ENCODE measurements at places on chromosomes 1 and 21.

DNA sequence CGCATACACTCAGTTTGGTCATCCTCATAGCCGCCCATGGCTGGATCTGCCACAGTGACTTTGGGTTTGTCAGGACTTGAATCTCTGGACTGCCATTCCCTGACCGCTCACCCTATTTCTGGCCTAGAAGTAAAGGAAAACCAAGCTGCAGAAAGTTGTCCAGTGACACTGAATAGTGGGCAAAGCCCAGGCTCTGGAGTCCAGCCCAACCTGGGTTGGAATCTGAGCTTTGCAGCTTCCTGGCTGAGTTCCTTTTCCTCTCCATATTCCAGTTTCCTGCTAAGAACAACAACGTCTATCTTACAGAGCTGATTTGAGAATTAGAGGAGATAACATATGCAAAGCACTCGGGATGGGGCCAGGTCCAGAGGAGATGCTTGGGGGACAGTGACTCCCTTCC lies 15.6 kb upstream of the EIF4G3 start:
- no peak for DNase-seq
- no peak overlapping the region for H3K27ac ChIP-seq
- no peak overlapping the region for H3K4me3 ChIP-seq
- peaks cover 6% of the 10 kb centered on the region for H3K4me1 ChIP-seq

DNA sequence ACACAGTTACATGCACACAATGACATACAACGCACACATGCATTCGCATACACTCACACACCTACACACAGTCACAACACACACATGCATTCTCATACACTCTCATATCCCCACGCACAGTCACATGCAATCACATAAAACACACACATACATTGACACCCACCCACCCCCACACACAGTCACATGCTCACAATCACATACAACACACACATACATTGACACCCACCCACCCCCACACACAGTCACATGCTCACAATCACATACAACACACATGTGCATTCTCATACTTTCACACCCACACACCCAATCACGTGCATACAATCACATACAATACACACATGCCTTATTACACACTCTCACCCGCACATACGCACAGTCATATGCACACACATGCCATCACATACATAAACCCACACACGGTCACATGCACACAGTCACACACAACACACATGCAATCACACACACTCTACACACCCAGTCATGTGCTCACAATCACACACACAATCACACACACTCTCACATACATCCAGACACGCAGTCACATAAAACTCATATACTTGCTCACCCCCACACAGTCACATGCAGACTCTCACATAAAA lies 134.3 kb downstream of the CASZ1 start:
- no peaks in the 10 kb centered on the region for H3K36me3 ChIP-seq
- H3K4me1 ChIP-seq: no peaks in the 10 kb centered on the region
- H3K4me3 ChIP-seq: no peak overlapping the region
- DNase-seq: no peak

DNA sequence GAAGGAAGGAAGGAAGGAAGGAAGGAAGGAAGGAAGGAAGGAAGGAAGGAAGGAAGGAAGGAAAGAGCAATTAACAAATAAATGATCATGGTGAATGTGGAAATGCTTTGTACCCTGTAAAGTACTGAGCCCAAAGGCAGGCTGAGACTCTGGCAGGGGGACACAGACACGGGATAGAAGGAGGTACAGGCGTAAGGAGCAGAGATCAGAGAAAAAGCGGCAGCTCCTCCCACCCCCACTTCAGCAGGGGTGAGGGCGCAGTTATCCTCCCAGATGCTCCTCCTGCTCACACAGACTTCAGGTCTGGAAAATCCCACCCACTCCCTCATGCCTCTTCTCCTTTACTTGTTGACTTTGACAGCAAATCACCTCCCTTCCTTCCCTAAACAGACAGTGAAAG lies 464.5 kb downstream of the MATN1 start:
- DNase-seq: no peak
- H3K4me3 ChIP-seq: no peak overlapping the region
- H3K27me3 ChIP-seq: peaks cover 13% of the 10 kb centered on the region
- H3K36me3 ChIP-seq: no peaks in the 10 kb centered on the region

GRCh38 chr1:171570295-171570694 lies 51.7 kb upstream of the MYOCOS start:
- no peak overlapping the region for H3K27ac ChIP-seq
- no peaks in the 10 kb centered on the region for H3K27me3 ChIP-seq
- H3K4me1 ChIP-seq: peaks cover 1% of the 10 kb centered on the region
- no peak overlapping the region for H3K4me3 ChIP-seq

DNA sequence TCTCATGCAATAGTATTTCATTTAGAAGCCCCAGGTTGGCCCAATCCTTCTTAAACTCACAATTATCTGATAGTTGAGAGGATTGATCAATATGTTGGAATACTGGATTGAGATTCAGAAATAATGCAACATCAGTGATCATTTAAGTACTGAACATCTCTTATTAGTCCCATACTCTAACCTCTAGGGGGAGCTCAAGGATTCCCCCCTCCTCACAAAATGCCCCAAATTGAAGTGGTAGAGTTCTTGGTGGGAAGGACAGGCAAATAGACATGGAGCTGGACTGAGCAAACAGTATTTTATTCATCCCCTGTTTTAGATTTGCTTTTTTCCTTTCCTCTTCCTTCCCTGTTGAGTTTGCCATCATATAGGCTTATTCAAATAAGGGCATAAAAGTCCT lies 62.8 kb downstream of the NGF start:
- H3K36me3 ChIP-seq: no peaks in the 10 kb centered on the region
- DNase-seq: no peak
- no peak overlapping the region for H3K27ac ChIP-seq

- no peak for DNase-seq
- H3K36me3 ChIP-seq: peaks cover 14% of the 10 kb centered on the region
- H3K4me1 ChIP-seq: peaks cover 32% of the 10 kb centered on the region
- H3K27ac ChIP-seq: no peak overlapping the region
- peaks cover 71% of the 10 kb centered on the region for H3K27me3 ChIP-seq
These were observed 1.6 kb downstream of the CNIH3 start for GRCh38 chr1:224617410-224618355.

- H3K27ac ChIP-seq: no peak overlapping the region
- no peaks in the 10 kb centered on the region for H3K36me3 ChIP-seq
- peaks cover 6% of the 10 kb centered on the region for H3K4me1 ChIP-seq
These were observed 48.0 kb downstream of the MAN1C1 start for GRCh38 chr1:25664357-25665199.

Data from activated T-helper 2 cell treated with anti-CD3 and anti-CD28 coated beads, Interferon-gamma antibody, Interleukin-2, Interleukin-4, amounts not matched to agents 10 μg/mL and 5 μg/mL and 100 μg/mL, durations not matched to agents 14 hours and 24 hours and 36 hours (primary cell).